ENCODE measurements at places on chromosomes 12 and 14. TPM values are rescaled to one million over a fixed set of nuclear protein-coding genes. Genes with fewer than 3 reads are reported as not detected.

The CPNE6 gene
- total RNA-seq: 1.8 TPM

The PLEKHG7 gene
- not detected for total RNA-seq

The ERGIC2 gene
- 62.9 TPM for total RNA-seq

The CNTN1 gene
- total RNA-seq: 5.9 TPM

DNA sequence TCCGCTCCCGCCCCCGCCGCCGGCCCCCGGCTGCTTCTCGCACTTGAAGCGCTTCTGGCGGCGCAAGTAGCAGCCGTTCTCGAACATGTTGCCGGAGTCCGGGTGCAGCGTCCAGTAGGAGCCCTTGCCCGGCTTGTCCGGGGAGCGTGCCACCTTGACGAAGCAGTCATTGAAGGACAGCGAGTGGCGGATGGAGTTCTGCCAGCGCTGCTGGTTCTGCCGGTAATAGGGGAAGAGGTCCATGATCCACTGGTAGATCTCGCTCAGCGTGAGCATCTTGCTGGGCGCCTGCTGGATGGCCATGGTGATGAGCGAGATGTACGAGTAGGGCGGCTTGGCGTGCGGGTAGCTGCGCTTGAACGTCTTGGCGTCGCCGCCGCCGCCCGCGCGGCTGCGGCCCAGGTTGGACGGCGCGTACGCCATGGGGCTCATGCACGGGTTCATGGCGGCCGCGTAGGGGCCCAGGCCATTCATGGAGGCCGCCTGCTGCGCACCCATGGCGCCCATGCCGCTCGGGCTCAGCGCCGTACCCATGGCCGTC is 3.0 kb downstream of the FOXA1 start:
- peaks cover 97% of the 10 kb centered on the region for H3K27me3 ChIP-seq
- no peak overlapping the region for H3K4me3 ChIP-seq
- DNase-seq: no peak
- no peaks in the 10 kb centered on the region for H3K36me3 ChIP-seq
- H3K27ac ChIP-seq: no peak overlapping the region

- H3K4me1 ChIP-seq: no peaks in the 10 kb centered on the region
- no peaks in the 10 kb centered on the region for H3K36me3 ChIP-seq
- no peak overlapping the region for H3K4me3 ChIP-seq
- H3K27me3 ChIP-seq: no peaks in the 10 kb centered on the region
- no peak overlapping the region for H3K27ac ChIP-seq
- no peak for DNase-seq
Observed at GRCh38 chr12:25395227-25395626, 144.5 kb upstream of the KRAS start.

Data from sigmoid colon (tissue), 7 donors.